ENCODE measurements at places on chromosomes 11 and 22.

DNA sequence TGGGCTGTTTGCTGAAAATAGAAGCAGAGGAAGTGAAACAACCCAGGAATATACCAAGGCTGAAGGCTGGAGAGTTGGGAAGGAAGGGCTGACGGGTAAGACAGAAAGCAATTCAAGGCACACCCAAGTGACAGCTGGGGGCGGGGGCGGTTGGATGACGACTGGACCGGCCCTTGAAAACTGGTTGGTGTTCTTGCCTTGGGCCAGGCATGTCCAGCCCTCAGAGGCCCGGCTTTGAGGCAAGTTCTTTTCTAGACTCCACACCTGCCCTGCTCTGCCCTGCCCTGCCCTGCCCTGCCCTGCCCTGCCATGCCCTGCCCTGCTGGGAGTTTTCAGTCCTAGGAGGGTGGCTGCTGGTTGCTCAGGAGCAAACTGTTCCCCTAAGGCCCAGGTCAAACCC, 34.2 kb upstream of the CACNG2 start:
- no peak for DNase-seq

DNA sequence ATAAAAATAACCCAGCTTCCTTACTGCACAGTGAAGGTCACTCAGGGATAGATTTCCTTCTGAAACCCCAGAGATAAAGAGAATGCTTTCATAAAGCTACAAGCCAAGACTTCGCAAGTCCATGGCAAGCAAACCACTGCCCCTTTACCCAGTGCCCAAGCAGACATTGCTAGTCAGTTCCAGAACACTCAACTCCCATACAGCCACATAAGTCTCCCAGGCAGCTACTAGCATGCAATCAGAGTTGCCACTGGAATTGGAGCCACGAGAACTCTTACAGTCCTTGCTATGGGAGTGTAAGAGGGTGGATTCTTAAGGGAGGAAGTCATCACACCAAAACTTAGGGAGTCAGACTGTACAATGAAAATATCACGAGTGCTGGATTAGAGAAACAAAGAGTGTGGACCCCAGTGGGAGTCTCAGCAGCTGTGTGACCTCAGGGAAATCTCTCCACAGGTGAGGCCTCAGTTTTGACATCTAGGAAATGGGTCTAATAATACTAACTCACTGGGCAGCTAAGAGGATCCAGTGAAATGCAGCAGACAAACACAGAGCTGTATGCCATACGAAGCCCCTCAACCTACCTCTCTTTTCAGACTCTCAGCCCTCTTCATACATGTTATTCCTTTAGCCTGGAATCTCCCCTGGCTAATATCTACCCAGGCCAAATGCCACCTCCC, 526.6 kb downstream of the MN1 start:
- DNase-seq: no peak

DNA sequence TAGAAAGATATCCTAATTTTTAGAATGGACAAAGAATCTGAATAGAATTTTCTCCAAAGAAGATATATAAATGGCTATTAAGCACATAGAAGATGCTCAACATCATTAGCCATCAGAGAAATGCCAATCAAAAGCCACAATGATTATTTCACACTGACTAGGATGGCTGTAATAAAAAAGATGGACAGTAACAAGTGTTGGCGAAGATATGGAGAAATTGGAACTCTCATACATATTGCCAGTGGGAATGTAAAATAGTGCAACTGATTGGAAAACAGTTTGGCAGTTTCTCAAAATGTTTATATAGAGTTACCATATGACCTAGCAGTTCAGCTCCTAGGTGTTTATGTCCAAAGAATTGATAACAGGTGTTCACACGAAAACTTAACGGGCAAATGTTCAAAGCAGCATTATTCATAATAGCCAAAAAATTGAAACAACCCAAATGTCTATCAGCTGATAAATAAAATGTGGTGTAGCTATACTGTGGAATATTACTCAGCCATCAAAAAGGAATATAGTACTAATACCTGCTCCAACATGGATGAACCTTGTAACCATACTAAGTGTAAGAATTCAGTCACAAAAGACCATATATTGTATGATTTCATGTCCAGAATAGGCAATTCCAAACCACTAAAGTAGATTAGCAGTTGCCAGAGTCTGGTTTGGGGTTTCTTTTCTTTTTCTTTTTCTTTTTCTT, 29.7 kb downstream of the ART5 start:
- no peak for DNase-seq

DNA sequence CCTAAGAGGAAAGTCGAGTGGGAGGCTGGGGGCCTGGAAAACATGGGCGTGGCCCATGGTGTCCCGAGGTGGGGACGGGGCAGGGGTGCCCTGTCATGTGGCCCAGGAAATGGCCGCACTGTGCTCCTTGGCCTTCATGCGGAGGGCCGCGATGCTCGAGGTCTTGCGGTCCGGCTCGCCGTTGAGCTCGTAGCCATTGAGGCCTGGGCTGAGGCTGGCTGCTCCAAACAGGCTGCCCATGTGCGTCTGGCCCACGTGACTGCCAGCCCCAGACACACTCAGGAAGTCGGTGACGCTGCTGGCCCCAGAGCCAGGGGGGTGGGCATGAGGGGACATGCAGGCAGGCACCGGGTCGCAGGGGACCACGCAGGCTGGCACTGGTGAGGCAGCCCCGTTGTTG, 45.2 kb downstream of the ALX4 start:
- no peak for DNase-seq

DNA sequence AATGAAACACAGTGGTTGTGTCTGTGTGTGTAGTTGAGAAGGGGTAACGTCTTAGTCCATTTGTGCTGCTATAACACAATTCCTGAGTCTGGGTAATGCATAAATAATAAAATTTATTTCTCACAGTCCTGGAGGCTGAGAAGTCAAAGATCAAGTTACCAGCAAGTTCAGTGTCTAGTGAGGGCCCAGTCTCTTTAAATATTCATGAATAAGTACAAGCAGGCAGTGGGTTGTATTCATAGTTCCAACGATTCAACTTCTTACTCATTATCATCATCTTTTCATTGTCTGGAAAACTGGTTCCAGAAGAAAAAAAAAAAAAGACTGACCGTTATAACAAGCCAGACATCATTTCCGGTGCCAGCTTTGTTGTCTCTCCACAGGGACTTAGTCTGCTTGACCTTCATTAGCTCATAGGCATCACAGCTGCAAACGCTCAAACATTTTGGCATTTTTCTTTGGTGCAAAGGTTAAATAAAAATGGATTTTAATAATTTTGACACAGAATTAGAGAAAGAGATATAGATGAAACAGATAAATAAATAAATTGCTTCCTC, 1297.5 kb downstream of the LRRC4C start:
- DNase-seq: no peak

- no peak for DNase-seq
Measured at GRCh38 chr11:120240866-120241265, 926 bp downstream of the POU2F3 start.

GRCh38 chr22:41976070-41976901, 7.0 kb downstream of the SEPTIN3 start:
- DNase-seq: no peak

DNA sequence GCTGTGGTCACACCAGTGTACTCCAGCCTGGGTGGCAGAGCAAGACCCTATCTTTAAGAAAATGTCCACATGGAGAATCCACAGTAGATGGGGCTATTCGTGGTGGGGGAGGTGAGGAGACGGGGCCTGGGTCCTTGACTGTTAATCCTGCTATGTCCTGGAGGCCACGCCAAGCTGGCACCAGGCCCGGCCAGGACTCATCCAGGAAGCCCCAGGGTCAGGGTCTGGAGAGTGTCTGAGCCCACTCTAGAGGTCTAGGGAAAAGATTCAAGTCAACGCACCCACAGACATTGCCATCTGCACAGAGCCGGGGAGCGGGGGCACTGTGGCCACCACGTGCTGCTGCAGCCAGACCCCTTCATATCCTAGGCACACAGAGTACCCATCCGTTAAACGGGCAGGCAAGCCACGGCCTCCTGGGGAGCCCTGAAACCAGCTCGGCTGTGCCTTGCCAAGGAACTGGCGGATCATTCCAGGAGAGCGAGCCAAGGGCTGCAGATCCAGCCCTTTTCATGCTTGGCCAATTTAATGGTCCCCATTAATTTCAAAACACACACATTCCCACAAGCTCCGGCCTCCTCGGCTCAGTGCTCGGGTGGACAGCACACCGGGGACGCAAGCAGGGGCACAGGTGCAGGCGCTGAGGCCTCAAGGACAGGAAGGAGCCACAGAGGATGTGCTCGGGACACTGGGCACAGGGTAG, 24.7 kb downstream of the MACROD1 start:
- DNase-seq: no peak

DNA sequence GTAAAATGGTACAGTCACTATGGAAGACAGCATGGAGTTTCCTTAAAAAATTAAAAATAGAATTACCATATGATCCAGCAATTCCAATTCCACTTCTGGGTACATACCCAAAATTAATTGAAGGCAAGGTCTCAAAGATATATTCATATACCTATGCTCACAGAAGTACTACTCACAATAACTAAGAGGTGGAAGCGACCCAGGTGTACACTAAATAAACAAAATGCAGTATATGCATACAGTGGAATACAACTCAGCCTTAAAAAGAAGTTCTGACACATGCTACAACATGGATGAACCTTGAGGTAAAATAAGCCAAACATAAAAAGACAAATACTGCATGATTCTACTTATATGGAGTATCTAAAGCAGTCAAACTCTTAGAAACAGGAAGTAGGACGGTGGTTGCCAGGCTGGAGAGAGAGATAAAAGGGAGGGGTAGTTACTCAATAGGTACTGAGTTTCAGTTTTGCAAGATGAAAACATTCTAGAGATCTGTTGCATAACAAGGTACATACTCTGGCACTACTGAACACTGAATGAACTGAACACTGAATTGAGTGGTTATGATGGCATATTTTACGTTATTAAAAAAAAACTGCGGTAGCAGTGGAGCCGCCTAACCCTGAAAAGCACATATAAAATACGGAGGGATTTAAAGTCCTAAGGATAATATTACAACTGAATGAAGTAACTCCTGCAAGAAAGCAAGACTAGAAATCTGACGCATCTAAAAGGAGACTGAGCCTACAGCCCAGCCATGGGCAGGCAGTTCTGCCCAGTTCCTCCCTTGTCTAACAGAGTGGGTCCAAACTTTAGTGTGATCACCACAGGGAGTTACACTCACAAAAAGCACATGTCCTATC, 12.8 kb downstream of the DGCR2 start:
- DNase-seq: peak; percentile 47

- no peak for DNase-seq
Measured at GRCh38 chr11:5575152-5575551, 5.5 kb upstream of the OR52B6 start.

GRCh38 chr11:65417702-65418430, 4.7 kb upstream of the NEAT1 start:
- peak; percentile 55 for DNase-seq

DNA sequence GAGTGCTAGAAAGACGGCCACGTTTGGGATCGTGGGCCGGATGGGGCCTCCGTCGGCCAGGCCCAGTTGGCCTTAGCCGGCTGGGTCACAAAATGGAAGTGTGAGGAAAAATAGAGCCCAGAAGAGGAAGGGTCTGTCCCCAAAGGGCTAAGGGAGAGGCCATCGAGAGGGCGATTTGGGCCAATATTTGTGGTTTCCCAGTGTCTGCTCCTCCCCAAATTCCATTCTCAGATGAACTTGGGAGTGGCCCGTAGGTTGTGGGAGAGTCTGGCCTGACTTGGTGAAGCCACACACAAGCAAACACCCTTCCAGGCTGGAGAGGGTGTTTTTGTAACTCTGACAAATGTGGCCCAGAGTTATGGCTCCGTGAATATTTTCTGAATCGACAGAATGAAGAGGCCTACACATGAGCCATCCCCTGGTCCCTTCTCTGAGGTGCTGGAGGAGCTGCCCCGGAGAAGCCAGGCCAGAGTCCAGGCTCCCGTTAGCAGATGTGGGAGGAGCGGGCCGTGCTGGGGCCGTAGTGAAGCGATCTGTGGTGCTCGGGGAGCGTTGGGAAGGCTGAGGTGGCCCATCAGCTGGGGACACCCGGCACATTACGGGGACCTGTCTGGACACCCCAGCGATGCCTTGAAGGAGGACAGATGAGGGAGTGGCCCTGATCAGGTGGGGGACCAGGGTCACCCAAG, 73.5 kb upstream of the PPARA start:
- DNase-seq: no peak

GRCh38 chr22:29217827-29218757, 12.4 kb downstream of the EMID1 start:
- no peak for DNase-seq

GRCh38 chr11:15278128-15278527, 163.4 kb downstream of the INSC start:
- DNase-seq: peak; percentile 48

GRCh38 chr11:12537778-12538401, 136.3 kb upstream of the TEAD1 start:
- no peak for DNase-seq

DNA sequence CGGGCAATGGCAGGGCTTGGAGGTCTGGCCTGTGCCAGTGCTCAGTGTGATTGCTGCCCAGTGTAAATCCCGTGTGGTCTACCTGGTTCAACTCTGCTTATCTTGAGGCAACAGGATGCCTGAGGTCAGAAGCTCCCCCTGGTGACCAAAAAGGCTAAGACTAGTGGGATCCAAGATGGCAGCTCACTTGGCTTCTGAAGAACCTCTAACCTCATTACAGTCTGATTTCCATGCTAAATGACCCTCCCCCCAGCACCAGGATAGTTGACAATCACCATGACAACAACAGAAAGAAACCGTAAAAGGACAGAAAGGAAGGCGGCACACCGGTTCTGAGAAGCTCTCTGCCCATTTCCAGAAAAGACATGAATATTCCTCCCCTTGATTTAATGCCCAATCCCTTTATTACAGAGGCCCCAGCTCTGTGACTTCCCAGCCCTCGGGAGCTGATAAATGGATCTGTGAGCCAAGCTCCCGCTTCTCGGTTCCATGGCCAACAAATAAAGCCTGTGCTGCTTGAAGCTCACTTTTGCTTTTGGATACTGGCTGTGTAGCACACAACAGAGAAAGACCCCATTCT, 398.4 kb downstream of the CTTN start:
- DNase-seq: no peak

DNA sequence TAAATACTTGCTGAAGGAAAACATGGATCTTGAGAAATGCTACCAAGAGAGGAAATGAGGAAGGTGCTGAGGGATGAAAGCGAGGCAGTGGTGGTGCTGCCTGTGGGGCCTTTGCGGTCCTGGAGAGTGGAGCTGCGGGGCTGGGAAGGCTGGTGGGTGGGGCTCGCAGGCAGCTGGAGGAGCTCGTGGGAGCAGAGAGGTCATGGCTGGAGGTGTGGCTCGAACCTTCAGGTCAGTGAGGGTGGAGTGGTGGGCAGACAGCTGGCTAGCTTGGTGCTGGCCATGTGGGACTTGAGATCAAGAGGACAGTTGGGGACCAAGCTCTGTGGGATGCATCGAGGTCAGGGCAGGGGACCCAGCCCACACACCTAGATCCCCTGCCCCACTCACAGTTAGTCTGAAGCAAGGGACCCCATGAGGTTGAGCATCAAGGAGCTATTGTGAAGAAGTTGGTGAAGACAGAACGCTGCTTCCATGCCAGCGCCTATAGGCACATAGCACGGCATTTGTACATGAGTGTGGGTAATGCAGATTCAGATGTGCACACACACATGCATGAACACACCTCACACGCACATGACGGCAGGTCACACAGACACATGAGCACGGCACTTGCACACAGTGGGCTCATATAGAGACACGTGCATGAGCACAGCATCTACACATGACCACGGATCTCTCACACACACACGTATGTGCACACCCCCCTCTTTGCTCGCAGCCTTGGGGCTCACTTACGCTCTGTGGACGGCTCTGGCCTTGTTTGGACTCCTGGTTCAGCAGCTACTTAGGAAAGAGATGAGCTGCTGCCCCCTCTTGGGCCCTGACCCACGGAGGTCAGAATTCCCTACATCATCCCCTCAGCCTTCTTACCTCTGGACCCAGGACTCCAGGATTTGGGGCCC, 30.4 kb downstream of the SHANK3 start:
- no peak for DNase-seq

- DNase-seq: no peak
Measured at GRCh38 chr11:132228746-132229325, 858.4 kb downstream of the NTM start.

All from umbilical cord (tissue), 2 donors.